ENCODE measurements at places on chromosomes 5 and 9.
A peak's percentile ranks its signal among the peaks of the same experiment; 100 is the strongest.

DNA sequence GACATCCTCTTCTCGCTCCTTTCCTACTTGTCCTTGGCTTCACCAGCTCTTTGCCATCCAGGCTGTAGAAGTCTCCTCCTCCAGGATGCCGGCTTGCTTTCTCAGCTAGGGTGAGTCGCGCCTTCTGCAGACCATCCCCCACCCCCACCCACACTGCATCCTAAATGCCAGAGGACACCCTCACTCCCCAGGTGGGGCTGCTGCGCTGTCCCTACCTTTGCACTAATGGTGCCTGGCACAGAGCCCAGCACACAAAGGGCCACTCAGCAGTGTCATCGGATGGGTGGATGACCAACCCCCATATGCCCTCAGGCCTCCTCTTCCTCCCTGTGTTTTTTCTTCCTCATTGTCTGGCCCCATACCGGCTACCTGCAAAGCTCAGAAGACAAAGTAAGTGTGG is 14.8 kb downstream of the IL9 start:
- no peak for DNase-seq

DNA sequence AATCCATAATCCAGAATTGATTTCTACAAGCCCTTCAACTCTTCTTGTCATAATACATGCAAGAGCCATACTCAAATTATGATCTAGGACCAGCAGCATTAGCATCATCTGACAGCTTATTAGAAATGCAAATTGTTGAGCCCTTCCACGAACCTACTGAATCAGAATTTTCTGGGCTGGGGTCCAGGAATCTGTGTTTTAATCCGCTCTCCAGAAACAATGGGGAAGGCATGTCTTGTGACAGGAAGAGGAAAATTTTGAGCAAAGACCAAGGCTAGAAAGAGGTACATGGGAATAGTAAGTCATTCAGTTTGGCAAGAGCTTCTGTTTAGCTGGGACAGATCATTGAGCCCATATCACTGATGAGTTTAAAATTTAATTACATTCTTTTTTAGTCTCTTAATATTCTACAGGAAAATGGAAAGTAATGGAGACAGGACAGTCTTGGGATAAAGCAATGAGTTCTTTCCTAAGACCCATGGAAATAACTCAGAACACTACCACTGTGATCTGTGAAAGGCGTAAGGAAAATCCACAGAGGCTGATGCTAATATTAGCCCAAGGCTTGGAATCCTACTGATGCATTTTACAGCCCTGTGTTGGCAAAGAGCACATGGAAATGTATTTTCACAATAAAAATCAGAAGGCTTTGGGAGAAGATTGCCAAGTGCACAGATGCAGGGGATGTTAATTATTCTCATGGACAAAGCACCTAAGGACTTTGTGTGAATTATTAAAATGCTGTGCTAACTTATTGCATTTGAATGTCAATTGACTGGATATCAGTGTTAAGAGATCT is 73.7 kb upstream of the STK32A start:
- DNase-seq, result no peak

DNA sequence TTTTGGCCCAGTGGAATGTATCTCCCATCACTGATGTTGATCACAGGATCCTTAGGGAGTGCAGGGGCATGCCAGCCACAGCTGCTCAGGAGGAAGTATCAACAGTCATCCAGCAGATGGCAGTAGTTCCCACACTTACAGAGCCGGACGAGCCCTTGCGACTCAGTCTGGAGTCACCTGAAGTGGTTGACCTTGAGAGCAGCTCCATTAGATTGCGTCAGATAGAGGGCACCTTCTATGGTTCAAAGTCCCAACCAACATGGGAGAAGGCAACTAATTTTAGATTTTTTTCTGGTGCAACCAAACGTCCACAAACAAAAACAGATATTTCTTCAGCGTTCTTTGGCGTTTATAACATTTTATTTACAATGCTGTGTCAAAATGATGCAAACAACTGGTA is 124.5 kb downstream of the EGFLAM start:
- peak; percentile 72 for DNase-seq

GRCh38 chr9:135036861-135037465 is 50.5 kb upstream of the OLFM1 start:
- DNase-seq, result no peak

DNA sequence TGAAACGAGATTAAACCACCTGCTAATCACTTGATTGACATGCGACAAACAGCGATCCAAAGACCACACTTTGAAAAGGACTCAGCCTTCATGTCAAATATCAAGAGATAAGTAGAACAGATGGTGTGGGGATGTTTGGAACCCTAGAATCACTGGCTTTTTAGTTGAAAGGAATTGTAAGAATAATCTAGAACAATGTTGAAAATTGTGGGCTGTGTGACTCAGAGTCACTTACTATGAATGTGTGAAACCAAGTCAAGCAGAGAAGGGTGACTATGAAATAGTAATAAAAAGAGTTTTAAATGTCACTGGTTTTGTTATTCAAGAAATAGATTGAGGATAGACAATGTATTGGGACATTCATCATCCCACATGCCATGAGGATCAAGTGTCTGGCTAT is 14.1 kb upstream of the C1QTNF3 start:
- DNase-seq, result no peak

GRCh38 chr5:27855491-27855890 is 817.1 kb upstream of the CDH9 start:
- DNase-seq, result no peak

DNA sequence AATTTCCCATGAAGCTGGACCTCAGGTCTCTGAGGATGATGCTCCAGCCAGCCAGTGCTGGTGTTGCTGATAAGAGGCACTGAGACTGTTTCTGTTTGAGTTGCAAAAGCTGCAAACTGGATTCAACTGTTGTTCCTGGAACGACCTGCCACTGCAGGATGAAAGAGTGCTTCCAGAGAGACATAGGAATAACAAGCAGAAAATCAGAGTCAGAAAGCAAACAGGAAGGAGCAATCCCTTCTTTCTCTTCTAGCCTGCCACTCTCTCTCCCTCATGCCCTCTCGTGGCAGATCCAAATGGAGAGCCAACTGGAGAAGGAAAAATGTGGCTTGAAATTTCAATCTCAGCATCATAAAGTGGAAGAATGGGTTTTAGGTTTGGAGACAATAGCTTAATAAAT is 110.4 kb downstream of the STARD4 start:
- no peak for DNase-seq

DNA sequence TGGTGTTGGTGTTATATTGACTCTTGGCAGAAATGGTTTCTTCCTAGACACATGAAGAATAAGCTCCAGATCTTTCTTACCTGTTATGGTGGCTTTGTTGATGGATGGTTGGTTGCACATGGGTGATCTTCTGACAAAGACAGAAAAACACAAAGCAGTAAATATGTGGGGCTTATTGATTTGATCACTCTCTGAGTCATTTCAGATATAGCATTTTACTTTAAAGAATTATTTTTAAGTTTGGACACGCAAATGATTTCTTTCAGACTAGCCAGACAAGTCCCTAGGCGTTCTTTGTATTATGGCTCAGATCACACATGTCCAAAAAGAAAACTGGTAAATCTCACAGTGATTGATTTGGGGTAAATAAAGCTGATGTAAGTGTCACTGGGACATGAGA is 597.6 kb downstream of the RAB3C start:
- no peak for DNase-seq

GRCh38 chr5:166671811-166672210 is 1619.6 kb upstream of the WWC1 start:
- DNase-seq, result no peak

DNA sequence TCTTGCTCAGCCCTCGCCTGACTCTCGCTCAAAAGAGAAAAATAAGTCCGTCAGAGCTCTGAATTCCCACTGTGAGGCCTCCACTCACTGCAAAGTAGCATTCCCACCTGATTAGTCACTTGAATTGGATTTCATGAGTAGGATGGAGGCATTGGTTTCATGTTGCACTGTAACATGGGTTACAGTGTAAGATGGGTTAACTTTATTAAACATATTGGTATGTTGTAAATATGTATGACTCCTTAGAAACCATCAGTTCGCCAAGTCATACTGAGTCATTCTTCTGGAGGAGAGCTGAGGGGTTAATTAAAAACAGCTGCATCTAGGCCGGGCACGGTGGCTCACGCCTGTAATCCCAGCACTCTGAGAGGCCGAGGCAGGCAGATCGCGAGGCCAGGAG is 93.8 kb upstream of the BNC2 start:
- DNase-seq, result no peak

- DNase-seq, result no peak
Measured at GRCh38 chr5:53543401-53543800, 17.0 kb upstream of the NDUFS4 start.

DNA sequence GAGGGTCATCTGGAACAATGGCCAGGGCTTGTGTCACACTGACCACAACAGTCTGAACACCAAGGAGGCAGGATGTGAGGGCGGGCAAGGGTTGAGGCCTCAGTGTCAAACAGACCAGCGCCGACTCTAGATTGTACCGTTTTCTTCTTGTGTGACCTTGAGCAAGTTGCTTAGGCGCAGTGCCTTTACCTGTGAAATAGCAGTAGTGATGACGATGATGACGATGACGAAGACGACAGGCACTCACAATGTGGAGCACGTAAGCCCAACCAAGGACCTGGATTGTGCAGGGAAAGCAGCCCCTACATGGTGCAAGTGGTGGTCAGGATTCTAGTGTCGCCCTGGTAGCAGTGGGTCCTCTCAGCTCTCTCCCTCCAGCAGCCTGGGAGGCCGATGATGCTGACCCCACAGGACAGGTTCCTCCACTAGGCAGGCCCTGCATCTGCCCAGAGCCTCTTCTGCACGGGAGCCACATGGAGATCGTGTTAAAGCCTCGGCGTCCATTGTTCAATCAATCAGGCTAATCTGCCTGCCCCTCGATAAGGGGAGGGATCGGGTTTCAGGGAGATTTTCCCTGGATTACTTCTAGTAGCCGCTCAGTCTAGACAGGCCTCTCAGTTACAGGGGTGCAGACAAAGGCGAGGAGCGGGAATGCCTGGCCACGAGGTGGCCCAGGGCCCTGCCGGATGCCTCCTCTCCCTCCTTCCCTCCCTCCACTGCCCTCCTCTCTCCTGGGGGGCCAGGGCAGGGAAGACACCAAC is 91.7 kb downstream of the MACROH2A1 start:
- DNase-seq, result no peak

DNA sequence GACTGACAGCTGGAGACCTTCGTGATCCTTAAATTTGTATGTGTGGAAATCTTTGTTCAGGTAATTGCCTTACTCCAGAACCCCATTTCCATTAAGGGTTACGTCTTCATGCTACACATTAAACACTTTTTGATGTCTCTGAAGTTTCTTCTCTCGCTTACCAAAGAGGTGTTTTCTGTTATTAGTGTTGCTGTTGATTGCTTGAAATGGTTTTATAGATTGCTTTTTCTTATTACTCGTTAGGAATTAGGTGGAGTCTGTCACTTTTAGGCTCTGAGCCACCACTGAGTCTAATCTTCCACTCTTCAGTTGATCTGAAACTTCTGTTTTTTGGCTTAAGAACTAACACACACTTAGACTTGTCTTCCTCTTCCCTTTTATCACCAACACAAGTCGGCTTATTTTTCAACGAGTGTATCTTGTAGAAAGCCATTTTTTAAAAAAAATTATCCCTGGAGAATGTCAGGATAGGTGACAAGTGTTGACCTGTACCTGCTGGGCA is 62.2 kb upstream of the PPARGC1B start:
- no peak for DNase-seq

GRCh38 chr9:94054716-94055115 is 29.5 kb upstream of the PTPDC1 start:
- no peak for DNase-seq

DNA sequence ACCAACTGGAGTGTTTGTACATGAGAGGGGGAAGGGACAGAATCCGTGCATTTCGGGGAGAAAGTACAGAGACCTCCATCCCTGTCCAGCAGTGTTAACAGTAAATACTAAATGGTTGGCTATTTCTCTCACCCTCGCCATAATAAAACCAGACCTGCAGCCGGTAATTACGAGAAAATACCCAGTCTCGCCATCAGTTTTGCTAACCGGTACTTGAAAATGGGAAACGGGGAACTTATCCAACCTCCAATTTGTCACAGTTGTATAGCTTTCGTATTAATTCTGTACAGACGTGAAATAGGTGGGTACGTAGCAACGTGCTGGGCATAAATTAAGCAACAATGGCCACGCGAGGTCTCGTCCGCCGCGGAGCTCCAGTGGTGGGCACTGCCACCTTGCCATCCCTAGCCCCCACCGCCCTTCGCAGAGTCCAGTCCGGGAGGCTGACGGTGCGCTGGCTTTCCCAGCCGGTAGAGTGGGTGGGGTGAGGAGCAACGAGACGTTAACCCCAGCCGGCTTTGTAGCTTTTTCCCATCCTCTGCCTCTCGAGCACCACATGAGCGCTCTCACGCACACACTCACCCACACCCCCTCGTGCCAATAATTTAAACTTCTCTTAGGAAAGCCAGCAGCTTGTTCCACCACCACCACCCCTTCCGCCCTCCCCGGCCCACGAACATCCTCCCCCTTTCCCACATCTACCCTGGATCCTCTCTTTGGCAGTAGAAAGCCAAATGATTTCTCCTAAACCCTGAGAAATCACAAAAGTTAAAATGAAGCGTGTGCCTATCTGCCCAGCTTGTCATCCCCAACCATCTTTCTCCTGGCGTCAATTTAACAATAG is 1.8 kb downstream of the ELAVL2 start:
- peak; percentile 47 for DNase-seq

DNA sequence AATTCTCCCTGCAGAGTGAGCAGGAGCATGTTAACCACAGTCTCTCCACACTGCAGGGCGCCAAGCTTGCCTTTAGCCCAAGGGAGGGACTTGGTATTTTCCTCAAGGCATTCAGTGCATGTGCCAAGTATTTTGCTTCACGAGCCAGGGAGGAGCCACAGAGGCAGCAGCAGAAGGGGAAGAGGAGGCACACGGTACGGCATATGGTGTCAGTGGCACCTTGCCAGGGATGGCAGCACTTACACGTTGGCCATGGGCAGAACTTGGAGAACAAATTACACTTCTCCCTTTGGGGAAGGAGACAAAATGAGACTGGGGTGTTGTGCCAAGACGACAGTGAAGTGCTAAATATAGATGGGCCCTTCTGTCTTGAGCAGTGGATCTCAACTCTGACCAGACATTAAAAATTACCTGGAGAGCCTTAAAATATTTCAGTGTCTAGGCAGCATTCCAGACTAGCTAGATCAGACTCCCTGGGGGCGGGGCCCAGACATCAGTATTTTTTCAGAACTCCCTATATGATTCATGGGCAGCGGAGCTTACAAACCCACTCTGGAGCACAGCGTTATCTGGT is 155.8 kb downstream of the DRD1 start:
- DNase-seq, result no peak

DNA sequence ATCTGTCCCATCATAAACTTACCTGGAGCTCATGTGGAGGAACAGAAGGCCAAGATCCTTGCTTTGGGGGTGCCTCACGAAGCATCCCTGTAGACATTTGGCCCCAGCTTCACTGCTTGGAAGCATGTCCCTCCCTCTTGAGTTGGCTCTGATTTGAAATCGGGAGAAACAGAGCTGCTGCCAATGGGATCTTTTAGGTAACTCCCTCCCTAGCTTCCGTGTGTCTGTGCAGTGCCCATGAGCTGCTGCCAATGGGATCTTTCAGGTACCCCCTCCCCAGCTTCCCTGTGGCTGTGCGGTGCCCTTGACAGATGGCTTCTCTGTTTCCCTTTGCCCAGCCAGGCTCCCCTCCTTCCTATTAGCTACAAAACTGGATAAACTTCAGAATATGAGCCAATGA is 178.0 kb downstream of the NR3C1 start:
- no peak for DNase-seq

- DNase-seq, result no peak
Measured at GRCh38 chr9:137202966-137203365, 2.4 kb upstream of the TPRN start.

- DNase-seq, result no peak
Measured at GRCh38 chr5:24535646-24536045, 109.1 kb downstream of the CDH10 start.
